Stimulated activated CD8-positive, alpha-beta memory T cell treated with anti-CD3 and anti-CD28 coated beads, Interleukin-4, amount 100 ng/mL, for 4 hours (primary cell): ENCODE measurements at places on chromosomes 2 and 18.

DNA sequence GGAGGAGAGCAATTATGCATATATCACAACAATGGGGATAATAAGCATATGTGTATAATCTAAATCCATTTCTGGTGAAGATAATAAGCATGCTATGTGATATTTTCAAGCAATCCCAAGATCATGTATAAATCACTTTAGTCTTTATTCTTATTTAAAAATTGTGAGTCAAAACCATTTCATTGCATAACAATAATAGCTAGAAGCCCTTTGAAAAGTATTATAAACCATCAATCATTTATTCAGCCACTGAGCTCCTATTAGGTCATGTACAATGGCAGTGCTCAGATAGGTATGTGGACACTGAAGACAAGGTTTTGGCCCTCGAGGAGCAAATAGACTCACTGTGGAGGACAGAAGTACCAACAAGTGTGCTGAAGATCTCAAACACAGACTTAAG lies 113.1 kb downstream of the CDCA7 start:
- DNase-seq: no peak

DNA sequence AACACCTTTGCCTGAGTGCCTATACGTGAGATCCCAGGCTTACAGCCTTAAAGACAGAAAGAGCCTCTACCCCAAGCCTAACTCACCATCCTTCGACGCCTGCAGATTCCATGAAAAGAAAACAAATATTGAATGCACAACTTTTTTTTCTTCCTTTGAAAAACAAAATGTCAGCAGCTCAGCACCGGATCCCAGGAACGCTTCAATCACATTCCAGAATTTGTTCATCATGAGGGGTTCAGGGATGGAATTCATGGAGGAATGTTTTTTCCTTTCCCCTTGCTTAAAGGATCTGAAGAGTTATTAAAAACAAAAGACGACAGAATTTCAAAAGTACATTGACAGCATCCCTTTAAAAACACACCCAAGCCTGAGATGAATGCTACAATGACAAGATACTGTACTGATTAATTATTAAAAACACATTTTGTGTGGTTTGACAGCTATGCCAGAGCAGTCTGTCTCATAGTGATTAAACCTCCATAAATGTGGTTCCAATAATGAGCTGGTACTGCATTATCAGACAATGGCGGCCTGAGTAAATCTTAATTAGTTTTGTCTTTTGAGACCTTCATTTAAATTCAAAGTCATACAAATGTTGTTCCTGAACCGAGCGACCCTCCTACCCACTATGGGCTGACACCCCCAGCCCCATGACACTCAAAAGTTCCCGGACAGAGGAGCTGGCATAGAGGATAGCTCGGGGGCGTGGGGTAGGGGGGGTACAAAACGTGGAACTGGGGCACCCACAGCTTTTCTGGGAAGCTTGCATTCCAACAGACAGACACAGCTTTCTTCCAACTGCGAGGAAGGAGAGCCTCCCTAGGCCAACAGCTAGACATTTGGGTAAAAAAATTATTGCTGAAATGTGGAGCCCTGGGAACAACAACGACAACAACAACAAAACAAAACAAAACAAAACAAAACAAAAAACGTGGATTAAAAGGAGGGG lies 227.5 kb downstream of the TTC32 start:
- DNase-seq: no peak

DNA sequence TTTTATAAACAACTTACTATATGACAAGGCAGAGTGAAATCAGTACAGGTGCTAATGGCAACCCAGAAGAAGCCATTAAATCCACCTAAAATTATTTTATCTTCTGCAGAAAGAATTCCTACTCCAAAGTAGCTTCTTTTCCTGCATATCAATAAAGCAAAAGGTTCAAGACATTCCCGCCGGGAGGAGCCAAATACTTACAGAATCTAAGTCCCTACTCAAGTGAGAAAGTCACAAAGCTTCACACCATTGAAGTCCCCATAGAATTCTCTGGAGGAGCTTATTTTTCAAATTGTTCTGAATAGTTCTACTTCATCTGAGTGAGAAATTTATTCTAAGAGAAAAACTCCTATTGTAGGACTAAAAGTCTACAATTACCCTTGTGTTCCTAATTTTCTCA lies 233.7 kb upstream of the HNRNPA3 start:
- DNase-seq: no peak

DNA sequence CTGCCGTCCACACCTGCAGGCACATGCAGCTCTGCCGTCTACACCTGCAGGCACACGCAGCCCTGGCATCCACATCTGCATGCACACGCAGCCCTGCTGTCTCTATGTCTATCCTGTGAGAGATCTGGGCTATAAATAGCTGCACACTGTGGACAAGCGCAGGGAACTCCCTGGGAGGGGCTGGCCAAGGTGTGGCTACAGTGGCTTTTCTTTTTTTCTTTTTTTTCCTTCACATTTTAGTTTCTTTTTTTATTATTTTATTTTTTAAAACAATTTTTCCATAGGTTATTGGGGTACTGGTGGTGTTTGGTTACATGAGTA lies 42.0 kb downstream of the TMEM182 start:
- no peak for DNase-seq

DNA sequence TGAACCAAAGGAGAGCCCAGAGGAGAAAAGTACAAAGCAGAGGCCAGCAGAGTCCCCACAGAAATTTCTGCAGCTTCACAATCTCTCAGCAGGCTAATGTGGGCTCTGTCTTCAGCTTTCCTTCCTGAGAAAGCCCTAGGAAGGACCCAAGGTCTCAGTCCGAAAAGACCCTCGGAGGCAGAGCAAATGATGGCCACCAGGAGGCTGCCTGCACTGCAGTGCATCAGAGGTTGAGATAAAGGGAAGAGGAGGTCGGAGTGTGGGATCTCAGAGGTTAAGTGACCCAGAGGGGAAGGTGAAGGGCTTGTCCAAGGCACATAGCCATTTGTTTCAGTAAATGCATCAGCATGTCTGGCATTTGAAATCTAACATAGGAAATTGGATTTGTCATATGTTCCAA lies 299.1 kb upstream of the SLC14A2 start:
- no peak for DNase-seq

GRCh38 chr18:54939361-54939917 lies 19.8 kb downstream of the CCDC68 start:
- no peak for DNase-seq

DNA sequence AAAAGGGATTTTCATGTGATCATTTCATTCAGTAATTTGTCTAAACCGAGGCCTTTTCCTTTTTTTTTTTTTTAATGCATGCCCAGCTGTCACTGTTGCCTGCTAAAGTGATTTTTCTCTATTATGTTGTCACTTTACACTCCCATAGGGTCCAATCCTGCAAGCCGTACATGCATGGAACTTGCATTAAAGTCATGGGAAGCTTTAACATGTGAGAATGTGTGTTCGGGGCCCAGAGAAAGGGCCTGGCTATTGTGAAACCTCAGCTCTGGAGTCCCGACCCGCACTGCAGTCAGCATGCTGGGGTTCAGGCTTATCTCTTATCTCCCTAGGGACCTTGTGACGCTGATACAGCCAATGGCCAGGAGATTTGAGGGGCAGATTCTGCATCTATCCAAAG lies 474.6 kb downstream of the SLC4A3 start:
- DNase-seq: no peak

DNA sequence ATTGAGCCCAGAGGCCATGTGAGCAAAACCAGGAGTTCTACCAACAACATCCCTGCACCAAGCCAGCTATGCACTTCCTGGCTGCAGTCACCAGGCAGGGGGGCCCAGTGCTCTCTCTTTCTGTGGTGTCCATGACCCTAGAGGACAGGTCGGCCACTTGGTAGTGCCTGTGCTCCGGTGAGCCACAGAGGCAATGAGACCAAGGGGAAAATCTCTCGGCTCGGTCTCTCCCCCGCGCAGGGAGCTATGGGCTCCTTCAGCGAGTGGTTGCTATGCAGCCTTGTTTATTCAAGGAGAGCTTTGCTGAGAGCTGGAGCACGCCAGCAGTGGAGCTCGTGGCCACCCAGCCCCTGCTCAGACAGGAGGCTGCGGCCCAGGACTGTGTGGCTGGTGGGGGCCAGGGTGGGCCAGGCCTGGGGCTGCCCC lies at the start of gene TOGARAM2:
TSS of gene TOGARAM2 (plus strand) at position 283 of the 426 bp plus-strand sequence. CDS start 13,537 bp downstream, outside the sequence.
- DNase-seq: no peak

- DNase-seq: no peak
Measured at GRCh38 chr2:58757971-58758370, 516.8 kb upstream of the FANCL start.

- DNase-seq: no peak
Measured at GRCh38 chr2:151727593-151728552, 6.4 kb downstream of the NEB start.

- DNase-seq: no peak
Measured at GRCh38 chr2:72144632-72145288, 2.9 kb downstream of the CYP26B1 start.

DNA sequence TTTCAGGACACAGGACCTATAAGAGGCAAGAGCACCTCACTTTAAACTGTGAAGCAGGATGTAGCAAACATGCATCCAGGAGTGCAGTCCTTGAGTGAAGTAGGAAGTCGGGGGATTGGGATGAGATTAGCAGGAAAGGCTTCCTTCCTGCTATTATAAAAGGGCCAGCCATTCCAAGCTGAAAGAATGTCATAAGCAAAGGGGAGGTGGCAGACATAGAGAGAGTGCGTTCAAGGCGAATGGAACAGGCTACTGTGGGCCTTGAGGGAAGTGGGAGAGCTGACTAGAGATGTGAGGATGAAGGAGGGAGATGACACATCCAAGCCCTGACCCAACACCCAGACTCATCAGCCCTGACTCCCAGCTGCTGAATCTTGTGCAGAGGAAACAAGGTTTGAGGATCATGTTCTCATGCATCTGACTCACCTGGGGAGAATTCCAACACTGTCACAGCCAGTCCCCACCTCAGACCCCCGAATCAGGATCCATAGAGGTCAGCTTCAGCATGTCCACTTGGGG lies 63.9 kb downstream of the GYPC start:
- DNase-seq: no peak

DNA sequence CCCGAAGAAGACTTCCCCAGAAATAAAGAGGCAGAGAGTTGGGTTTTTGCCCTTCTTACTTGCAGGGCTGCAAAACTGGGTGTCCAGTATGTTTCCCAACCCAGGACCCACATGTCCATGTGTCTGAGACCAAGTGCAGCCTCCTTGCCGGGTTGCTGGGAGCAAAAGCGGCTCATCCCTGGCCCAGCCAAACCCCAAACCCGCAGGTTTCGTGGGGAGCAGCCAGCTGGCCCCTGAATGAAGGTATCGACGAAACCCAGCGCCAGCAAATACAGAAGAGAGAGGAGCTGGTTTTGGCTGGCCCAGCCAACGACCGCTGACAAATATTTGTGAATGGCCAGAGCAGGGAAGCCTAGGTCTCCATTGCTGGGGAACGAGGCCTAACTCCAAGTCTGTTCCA lies 197.1 kb downstream of the SMAD7 start:
- DNase-seq: no peak

GRCh38 chr18:25175558-25176517 lies 176.1 kb downstream of the ZNF521 start:
- DNase-seq: no peak

- no peak for DNase-seq
Measured at GRCh38 chr2:124975224-124975623, 950.1 kb downstream of the CNTNAP5 start.

DNA sequence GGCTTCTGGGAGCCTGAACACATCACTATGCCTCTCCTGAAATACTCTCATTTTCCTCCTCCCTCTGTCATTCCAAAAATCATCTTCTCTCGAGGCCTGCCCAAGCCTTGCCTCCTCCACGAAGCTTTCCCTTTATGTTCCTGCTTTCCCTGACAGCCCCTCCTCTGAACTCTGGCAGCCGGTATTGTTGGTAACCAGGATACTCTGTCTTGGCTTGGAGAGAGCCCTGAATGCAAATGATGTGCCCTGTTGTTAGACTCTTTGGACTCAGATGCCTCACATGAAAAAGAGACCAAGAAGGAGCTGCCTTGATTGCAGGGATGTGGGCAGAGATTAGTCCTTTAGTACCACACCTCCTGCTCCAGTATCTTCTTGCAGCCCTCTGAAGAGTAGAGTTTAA lies 138.5 kb upstream of the DLX2 start:
- DNase-seq: no peak

GRCh38 chr2:38095996-38096861 lies 20.3 kb upstream of the CYP1B1 start:
- DNase-seq: no peak

GRCh38 chr2:54557211-54557600 lies 101.1 kb downstream of the SPTBN1 start:
- no peak for DNase-seq

DNA sequence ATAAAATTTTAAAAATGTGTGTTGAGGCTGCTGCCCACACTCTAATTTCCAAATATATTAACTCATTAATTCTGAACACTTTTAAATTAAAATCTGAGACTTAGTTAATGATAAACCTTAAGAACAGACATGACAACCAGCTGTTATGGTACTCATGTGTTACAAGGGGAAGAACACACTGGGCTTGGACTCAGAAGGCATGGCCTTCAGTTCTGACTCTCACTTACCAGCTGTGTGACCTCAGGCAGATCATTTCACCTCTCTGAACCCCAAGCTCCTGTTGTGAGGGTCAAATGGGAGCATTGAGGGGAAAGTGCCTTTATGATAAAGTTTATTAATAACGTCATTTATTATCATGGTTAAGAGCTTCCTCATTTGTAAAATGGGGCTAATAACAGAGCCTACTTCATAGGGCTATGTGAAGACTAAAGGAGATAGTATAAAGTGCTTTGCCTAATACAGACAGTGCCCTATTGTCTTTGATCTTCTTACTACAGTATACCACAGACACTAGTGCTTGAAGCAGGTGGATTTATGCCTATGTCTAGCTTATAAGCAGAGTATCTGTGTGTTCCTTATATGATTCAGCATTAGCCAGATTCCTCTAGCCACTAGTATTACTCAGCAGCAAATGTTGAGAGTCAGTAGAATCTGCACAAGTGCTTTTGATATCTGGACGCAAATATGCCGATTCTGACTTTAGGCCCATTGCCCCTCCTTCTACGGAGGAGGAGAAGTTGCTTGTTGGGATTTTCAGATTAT lies 99.6 kb downstream of the SGPP2 start:
- no peak for DNase-seq
